ENCODE measurements at places on chromosomes 5 and 9. TPM values are rescaled to one million over a fixed set of nuclear protein-coding genes. Genes with fewer than 3 reads are reported as not detected.

DNA sequence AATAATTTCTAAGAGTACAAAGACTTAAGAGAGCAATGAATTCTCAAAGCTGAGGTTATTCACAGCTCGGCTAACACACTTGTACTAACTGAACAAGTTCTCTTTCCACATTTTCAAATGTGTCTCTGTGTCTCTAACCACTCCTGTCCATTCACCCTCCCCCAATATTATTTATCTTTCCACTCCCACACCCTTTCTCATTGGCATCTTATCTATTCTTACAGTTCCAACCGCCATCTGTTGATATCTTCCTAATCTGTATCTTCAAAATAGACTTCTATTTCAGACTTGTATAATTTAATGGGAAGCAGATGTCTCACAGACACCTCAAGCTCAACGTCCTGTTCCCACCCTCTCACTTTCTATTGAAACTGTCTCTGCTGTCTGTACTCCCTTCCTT, 205.9 kb downstream of the ANXA1 start:
- ATAC-seq: no peak

- ATAC-seq: peak; percentile 11
These were observed 2.1 kb upstream of the GABRB2 start for GRCh38 chr5:161548487-161549094.

- ATAC-seq: no peak
These were observed 53.9 kb downstream of the COL15A1 start for GRCh38 chr9:98997604-98998003.

- ATAC-seq: no peak
These were observed 65.2 kb upstream of the ADRA1B start for GRCh38 chr5:159851053-159851452.

DNA sequence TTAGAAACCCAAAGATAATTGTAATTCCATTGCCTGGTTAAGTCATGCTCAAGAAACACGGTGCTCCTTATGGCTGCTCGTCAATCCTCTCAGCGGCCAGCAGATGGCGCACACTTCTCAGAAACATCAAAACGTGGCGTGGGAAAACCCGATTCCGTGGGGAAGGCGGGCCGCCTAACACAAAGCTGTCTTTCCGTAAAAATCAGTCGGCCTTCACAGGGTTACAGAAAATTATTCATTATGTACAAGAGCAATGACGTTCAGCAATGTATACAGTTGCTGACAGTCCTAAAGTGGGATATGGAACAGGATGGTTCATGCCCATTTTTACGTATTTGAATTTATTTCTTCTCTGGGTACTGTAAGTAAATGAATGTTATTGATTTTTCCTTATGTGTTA, 83.5 kb downstream of the PDE4D start:
- ATAC-seq: peak; percentile 67

GRCh38 chr5:83219495-83219894, 142.1 kb downstream of the XRCC4 start:
- no peak for ATAC-seq

- ATAC-seq: no peak
These were observed 265.3 kb downstream of the MLLT3 start for GRCh38 chr9:20357037-20357432.

- ATAC-seq: peak; percentile 37
These were observed 28.1 kb downstream of the ACSL6 start for GRCh38 chr5:131983244-131983771.

DNA sequence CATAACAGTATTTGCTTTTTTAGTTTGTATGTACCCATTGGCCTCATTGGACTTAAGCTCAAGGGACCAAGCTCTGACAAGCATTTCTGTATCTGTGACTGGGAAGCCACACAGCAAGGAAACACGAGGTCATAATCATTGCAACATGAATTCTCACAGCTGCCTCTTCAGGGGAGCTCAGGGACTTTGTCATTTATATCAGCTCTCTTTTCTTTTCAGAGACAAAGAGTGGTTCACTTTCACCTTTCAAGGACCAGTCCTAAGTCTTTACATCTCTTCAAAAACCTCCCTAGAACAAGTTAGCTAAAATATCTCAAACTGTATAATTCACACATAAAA, 58.6 kb downstream of the ADAMTS12 start:
- no peak for ATAC-seq

DNA sequence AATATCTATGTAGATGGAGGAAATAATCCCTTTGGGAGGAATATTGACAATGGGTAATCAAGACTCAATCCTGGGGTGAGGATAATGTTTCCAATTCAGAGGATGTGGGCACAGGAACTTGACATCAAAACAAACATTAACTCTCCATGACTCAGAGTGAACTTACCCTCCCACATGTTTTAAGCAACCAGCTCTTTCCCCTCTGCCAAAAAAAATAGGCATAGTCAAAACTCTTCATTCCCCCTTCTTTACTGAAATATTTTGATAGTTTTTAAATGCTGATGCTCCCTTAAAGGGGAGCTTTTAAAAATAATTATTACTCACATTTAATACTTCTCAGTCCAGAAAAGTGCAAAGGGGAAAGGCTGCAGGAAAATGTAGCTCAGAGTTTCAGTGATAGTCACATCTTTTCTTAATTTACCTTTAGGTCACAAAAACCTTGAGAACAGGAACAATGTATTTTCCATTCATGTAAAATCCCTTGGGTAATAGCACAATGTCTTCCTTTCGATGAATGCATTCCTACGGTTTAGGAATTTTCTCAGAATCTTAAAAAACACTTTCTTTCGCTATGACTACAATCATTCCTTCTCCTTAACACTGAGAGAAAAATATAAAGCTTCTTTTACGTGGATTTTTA, 298.4 kb upstream of the GRAMD2B start:
- no peak for ATAC-seq

GRCh38 chr5:13659391-13659790, 285.1 kb downstream of the DNAH5 start:
- ATAC-seq: no peak

DNA sequence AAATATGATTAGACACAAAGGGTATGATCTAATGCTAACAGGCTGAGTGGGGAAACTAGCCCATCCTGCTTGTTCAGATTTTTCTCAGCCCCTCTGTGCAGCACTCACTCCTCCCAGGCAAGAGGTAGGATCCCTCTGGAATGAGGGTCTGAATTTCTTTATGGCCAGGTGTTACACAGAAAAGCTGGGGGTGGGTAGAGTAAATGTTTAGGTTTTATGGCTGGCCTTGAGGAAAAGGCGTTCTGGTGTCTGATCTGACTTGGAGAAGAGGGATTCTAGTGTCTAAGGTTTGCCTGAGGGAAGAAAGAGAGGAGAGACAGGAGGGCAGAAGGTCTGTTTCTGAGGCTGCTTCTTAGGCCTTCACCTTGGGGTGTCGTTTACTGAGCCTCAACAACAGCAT, 97.3 kb downstream of the MUSK start:
- no peak for ATAC-seq

DNA sequence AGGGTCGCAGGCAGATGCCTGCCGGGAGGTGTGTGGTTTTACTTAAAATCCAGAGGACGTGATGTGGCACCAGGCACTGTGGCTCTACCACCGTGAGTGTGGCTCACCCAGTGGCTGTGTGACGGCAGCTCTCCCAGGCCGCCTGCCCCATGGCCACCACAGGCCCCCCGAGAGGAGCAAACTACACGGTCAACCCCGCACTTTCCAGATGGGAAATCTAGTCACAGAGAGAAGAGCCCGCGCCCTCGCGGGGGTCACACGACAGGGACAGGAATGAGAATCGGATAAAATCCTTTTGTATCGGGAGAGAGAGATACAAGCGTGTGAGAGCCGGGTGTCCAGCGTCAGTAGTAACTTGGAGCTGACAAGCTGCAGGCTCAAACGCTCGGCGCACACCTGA, 24.4 kb downstream of the TERT start:
- ATAC-seq: no peak

GRCh38 chr9:108816037-108816436, 39.7 kb downstream of the ACTL7B start:
- ATAC-seq: no peak

GRCh38 chr5:146995878-146996277, 117.3 kb upstream of the PPP2R2B start:
- ATAC-seq: no peak

GRCh38 chr5:136016945-136017530, 11.8 kb upstream of the TGFBI start:
- no peak for ATAC-seq

DNA sequence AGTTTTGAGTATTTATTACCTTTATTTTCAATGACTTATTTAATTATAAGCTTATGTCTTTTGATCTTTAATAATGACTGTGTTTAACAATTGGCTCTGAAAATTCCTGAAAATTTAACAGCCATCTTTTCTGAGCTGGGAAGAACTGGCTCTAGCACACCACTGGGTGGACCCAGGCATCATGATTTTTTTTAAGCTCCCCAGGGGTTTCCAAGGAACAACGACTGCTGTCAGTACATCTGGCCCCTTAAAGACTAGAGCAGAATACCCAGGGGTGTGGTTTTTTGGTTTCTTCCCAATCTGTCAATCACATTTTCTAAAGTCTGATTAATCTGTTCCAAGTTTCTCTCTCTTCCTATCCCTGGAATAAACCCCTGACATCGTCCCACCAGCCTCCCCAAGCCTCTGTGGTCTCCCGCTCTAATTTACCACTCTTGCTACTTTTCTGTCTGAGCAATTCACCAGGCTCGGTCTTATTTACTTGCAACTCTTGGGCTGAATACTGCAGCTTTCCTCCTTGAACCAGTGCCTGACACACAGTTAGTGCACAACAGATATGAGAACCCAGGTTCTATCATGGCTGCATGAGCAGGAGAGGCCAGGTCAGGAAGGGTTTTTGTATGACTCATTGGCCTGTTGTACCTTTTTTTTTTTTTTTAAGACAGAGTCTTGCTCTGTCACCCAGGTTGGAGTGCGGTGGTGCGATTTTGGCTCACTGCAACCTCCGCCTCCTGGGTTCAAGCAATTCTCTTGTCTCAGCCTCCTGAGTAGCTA, 321.9 kb downstream of the ZSWIM6 start:
- no peak for ATAC-seq

DNA sequence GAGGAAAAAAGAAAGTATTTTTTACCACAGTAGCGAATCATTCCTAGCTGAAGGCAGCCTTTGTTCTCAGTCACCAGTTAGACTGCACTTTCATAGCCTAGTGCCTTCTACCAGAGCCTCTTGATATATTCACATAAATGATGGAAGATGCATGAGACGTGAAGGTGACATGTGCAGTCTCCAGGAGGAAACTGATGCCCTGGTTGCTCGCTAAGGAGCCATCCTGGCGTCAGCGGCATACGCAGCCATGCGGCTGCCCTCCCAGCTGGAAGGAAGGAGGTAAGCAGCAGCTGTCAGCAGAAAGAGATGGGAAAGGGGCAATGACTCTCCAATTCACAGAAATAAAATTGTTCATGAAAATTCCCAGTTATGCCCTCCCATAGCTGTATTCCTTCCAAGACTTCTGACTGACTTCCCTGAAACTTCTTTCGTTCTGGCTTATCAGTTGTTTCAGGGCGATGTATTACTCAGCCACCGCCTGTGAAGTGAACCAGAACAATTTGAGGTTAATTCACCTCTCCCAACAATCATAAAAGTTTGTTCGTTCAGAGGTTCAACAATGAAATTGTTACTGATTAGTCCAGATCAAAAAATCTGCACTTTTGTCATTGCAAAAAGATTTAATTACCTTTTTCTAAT, 331.2 kb downstream of the NR2F1-AS1 start:
- no peak for ATAC-seq

GRCh38 chr9:75775166-75775565, 115.3 kb upstream of the PCSK5 start:
- no peak for ATAC-seq

GRCh38 chr5:154236536-154237375, 46.2 kb downstream of the GALNT10 start:
- ATAC-seq: no peak

DNA sequence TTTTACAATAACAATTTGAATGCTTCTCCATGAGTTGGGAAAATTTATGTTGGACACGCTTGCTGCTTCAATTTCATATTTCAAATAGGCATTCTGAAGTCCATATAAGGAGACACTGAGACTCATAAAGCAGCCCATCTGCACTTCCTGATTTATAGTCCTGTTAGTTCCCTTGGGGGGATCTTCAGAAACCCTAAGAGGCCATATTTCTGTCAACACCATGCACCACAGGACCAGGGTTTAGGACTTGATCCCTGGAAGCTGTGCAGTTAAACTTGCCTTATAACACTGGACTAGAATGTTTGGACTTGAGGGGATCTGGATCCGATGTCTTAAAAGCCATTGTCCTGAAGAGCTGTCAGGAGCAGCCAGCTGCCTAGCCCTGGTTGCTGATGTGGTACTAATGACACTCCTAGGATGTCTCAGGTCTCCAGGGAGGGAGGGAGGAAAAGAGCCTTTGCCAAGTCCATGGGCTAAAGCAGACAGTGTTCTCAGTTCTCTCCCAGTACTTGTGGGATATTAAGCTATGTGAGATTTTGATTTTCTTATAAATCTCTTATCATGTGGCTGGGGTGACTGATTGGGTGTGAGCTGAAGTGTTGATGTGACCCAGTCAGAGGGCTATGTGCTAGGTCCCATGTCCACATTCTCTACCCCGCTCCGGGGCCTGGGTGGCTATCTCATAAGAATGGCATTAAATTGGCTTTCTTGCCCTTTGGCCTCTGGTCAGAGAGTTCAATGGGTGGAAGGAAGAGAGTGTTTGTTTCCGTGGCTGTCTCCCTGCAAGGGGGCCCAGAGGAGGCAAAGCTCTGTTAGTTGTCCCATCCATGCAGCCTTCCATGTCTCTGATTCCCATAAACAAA, 399.8 kb downstream of the OSTF1 start:
- ATAC-seq: no peak

GRCh38 chr5:149485655-149486615, 65.3 kb downstream of the CSNK1A1 start:
- ATAC-seq: peak; percentile 91

DNA sequence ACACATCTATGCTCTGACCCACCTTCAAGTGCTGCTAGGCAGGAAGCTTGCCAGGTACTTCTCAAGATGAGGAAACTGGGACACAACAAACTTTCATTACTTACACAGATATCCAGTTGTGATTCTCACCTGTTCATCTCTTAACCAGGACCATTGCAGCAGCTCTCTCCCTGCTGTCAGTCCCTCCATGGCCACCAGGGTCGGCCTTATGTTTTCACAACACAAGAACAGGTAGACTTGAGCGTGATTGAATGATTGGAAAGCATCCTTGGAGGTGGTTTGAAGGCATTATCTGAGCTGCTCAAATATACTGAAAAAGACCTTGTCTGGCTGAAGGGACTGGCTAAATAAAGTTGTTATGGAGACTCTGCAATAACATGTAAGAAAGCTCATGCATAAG, 94.4 kb downstream of the MTREX start:
- no peak for ATAC-seq

Gene SH3TC2
- 3.4 TPM for total RNA-seq

Gene C5orf58
- not detected for total RNA-seq

Gene CNOT8
- 55.6 TPM for total RNA-seq

Gene SPATA6L
- 0.94 TPM for total RNA-seq

Gene ARHGEF39
- total RNA-seq: 1.1 TPM

Gene PCDHGA7
- total RNA-seq: 14.3 TPM

Gene HTR1A
- total RNA-seq: not detected

Gene PTPRD
- total RNA-seq: 3.5 TPM

Gene ARL14EPL
- 0.15 TPM for total RNA-seq

Gene GRXCR2
- not detected for total RNA-seq

Gene DMXL1
- 44.5 TPM for total RNA-seq

Gene PCDHA1
- total RNA-seq: not detected

Gene C1QTNF3
- 8.2 TPM for total RNA-seq

Gene KIF12
- total RNA-seq: not detected

Gene CLIC3
- 0.81 TPM for total RNA-seq

Gene QRFP
- not detected for total RNA-seq
